ENCODE measurements at places on chromosomes 4 and X. TPM values are rescaled to one million over a fixed set of nuclear protein-coding genes. Genes with fewer than 3 reads are reported as not detected.

DNA sequence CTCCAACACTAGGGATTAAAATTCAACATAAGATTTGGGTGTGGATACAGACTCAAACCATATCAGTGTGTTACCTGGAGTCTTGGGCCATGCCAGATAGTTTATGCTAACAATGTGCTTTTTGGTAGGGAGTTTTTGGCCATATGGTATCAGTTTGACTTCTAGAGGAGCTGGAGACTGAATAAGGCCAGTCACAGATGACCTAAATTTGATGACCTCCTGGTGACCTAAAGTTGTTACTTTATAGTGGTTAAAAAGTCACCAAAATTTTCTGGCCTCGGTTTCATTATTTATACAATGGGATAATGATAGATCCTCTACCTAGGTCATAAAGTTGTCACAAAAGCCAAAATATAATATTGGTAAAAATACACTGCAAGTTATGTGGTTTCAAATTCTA, 877.1 kb downstream of the RAPGEF2 start:
- no peak for DNase-seq

DNA sequence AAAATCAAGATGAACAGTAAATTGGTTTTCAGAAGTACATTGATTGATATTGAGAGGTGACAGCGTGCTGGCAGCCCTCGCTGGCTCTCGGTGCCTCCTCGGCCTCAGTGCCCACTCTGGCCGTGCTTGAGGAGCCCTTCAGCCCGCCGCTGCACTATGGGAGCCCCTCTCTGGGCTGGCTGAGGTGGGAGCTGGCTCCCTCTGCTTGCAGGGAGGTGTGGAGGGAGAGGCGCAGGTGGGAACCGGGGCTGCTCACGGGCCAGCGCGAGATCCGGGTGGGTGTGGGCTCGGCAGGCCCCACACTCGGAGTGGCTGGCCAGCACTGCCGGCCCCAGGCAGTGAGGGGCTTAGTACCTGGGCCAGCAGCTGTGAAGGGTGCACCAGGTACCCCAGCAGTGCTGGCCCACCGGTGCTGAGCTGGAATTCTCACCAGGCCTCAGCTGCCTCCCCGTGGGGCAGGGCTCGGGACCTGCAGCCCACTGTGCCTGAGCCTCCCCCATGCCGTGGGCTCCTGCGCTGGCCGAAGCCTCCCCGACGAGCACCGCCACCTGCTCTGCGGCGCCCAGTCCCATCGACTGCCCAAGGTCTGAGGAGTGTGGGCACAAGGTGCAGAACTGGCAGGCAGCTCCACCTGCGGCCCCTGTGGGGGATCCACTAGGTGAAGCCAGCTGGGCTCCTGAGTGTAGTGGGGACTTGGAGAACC, 25.2 kb downstream of the RAP2C start:
- DNase-seq = no peak

DNA sequence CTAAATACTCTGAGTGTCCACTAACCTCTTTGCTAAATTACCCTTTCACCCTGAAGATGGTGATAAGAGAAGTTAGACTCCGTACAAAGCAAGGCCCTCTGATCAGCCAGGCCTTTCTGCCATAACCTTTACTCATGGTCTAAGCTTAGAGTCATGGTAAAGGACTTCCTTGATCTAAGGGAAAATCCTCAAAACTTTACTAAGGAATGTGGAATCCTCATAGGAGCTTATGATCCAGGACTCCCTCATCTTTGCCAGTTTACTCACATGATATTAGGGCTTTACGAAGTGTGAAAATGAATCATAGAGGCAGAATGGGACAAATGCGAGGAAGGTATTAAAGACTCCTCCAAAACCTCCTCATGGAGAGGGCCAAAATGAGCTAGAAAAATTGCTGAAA, 7.9 kb upstream of the FAM13A start:
- DNase-seq = no peak

DNA sequence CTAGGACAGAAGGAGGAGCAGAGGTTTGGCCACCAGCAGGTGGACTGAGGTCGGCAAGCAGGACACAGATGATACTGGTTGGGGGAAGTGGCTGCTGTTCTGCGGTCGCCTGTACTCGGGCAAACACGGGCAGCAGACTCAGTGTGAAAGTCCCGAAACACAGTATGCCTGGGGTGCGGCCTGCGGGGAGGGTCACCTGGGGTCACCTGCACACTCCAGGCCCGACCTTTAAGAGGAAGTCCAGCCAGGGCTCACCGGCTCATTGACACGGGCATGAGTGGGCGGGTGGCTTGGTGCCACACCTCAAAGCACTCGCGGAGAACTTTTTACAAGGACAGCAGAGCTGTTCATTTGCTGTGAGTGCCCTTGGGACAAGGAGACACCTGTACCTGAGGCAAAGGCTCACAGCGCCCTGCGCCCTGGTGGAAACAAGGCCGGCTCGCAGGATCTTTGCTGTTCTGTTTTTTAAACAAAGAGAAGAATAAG, 71.5 kb upstream of the MXD4 start:
- DNase-seq = peak; percentile 26

GRCh38 chrX:28188526-28188925, 207.3 kb upstream of the DCAF8L1 start:
- no peak for DNase-seq

GRCh38 chr4:93152491-93152890, 676.1 kb upstream of the ATOH1 start:
- DNase-seq = no peak

Gene TRAM1L1
- polyA plus RNA-seq = 2.4 TPM

GRCh38 chrX:155086961-155087735, 15.8 kb downstream of the BRCC3 start:
- no peak for DNase-seq

DNA sequence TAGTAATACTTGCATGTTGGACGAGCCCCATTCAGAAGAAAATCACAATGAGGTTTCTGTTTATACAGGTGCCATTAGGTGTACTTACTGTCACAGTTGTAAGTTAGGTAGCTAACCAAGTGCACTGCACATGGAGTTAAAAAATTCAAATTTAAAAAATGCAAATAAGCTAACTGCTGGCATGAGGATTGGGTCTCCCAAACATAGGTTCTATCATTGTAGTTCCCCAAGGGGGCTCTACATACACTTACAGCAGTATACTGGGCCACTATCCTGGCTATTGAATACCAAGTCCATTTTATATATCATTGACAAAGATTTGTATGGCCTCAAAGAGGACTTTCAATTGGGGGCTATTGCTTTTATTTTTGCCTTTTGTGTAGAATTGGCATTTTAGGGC, 153.4 kb downstream of the FMR1NB start:
- no peak for DNase-seq

Gene MTNR1A
- not detected for polyA plus RNA-seq

Gene FANCB
- polyA plus RNA-seq = 0.81 TPM

Gene TMEM156
- 0.15 TPM for polyA plus RNA-seq

DNA sequence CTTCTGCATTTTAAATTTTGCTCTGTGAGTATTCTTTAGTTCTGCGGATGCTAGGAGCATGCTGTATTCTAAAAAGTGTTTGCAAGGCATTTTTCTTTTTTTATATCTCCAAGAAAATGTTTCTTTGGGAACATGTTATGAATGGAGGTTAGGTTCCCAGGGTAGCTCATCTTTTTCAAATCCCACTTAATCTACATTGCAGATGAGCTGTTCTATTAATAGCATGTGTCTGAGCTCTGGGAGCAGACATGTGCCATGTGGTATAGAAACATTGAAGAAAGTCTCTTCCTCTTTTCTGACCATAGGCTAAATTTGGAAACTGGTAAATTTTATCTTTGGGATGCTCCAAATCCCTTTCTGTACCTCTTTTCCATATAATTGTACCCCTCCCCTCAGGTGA, 23.2 kb downstream of the DIAPH2 start:
- no peak for DNase-seq

GRCh38 chrX:69951753-69952152, 98.0 kb downstream of the AWAT2 start:
- no peak for DNase-seq

Gene SRPX2
- polyA plus RNA-seq = 14.5 TPM

Gene CRMP1
- polyA plus RNA-seq = 7.8 TPM

GRCh38 chrX:120840827-120841226, 34.8 kb downstream of the CT47B1 start:
- no peak for DNase-seq
